ENCODE measurements at places on chromosomes 2 and 18.

GRCh38 chr18:49059028-49059834 lies 108.5 kb upstream of the SMAD7 start:
- DNase-seq = no peak

DNA sequence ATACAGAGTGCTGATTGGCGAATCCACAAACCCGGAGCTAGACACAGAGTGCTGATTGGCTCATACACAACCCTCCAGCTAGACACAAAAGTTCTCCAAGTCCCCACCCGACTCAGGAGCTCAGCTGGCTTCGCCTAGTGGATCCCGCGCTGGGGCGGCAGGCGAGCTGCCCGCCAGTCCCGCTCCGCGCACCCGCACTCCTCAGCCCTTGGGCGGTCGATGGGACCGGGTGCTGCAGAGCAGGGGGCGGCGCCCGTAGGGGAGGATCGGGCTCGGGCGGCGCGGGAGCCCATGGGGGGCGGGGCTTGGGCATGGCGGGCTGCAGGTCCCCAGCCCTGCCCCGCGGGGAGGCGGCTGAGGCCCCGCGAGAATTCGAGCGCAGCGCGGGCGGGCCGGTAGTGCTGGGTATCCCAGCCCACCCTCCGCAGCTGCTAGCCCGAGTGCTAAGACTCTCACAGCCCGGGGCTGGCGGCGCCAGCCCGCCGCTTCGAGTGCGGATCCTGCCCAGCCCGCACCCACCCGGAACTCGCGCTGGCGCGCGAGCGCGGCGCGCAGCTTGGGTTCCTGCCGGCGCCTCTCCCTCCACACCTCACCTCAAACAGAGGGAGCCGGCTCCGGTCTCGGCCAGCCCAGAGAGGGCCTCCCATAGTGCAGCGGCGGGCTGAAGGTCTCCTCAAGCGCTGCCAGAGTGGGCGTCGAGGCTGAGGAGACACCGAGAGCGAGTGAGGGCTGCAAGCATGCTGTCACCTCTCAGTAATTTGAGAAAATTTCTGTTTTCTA lies 75.5 kb upstream of the ATP5MC3 start:
- DNase-seq = no peak

- DNase-seq = peak; percentile 57
Measured at GRCh38 chr2:130391872-130392670, 36.2 kb downstream of the PTPN18 start.

- no peak for DNase-seq
Measured at GRCh38 chr2:159880729-159881128, 82.7 kb upstream of the CD302 start.

GRCh38 chr18:79463424-79463960 lies 67.8 kb downstream of the NFATC1 start:
- no peak for DNase-seq

GRCh38 chr18:42068030-42068429 lies 113.0 kb downstream of the PIK3C3 start:
- no peak for DNase-seq

DNA sequence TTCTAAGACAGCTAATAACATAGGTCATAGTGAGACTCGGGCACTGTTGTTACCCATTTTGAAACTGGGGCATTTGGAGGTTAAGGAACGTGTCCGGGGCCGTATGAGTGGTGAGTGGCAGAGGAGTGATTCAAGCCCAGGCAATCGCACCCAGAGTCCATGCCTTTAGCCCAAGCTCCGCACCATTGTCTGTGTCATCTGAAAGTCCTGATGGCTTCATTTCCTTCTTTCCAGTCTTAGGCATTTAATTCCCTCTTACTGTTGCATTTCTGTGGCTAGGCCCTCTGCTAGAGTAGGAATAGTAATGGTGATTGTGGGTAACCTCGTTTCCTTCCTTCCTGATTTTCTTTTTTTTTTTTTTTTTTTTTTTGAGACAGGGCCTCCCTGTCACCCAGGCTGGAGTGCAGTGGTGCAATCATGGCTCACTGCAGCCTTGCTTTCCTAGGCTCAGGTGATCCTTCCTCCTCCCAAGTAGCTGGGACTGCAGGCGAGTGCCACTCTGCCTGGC lies 49.8 kb upstream of the ASB1 start:
- no peak for DNase-seq

GRCh38 chr2:27290549-27290948 lies 8.3 kb downstream of the TRIM54 start:
- DNase-seq = no peak

DNA sequence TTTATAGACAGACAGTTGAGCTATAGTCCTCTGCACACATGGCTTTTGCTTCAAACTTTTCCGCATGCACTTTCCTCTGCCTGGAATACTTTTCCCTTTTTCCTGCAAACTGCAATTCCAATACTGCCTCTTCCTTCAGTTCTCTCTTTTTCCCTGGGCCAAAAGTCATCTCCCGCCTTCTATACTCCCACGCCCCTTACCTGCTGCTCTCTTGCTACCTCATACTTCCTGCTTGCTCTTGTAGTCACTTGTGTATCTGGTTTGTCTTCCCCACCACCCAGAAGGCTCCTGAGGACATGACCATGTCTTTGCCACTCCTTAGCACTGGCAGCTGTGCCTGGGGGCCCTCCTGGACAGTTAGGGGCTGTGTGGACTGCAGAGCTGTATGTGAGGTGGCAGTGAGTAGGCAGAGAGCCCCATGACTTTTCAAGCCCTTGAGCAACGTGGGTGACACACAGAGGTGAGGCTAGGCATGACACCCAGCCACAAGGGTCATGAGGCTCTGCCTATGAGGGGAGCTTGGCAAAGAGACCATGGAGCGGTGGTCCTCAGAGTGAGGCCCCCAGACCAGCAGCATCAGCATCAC lies 23.2 kb downstream of the SPEG start:
- no peak for DNase-seq

Data from NCI-H1105 treated with DMSO at 0.1 percent for 48 hours (cell line).